ENCODE measurements at places on chromosomes 1 and 21.

DNA sequence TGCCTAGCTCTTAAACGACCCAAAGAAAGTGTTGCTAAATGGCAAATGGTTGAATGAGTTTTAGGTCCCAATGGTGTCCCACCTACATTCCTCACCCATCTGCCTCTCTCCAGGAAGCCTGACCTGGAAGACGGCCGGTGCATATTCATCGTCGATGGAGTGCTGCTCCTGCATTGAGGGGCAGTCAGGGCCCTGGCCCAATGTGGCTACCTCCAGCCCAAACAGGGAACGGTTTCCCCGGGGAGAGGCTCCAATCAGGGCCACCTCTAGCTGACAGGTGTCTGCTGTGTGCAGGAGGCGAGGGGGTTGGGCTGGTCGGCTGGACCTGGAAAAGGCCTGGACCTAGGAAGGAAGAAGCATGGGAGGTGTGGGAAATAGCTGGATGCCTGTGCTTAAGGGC is 1.6 kb downstream of the GLMP start:
- DNase-seq = no peak

DNA sequence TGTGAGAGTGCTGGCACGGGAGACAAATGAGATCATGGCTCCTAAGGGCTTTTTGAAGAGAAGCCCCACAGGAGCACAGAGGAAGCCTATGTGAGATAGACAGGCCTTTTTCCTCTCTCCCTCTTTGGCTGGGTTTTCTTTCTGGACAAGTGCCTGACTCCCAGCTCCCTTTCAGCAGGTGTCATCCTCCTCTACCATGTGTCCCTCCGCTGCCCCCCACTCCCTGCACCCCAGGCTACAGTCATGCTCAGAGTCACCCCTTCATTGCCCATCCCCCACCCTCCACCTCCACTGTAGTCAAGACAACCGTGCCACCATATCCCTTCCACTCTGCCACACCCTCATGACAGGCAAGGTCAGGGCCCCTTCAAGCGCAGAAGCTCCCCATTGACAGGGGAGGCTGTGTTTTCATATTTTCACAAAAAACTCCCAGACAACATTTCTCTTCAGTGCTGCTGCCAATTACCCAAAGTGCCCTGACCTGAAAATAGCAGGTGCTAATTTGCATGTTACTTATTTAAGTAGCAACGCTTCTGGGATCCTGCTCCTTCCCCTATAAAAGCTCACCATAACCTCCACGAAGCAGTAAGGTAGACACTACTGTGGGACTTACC is 92.1 kb upstream of the IPO9 start:
- no peak for DNase-seq

GRCh38 chr1:210944252-210944651 is 189.7 kb downstream of the KCNH1 start:
- no peak for DNase-seq

DNA sequence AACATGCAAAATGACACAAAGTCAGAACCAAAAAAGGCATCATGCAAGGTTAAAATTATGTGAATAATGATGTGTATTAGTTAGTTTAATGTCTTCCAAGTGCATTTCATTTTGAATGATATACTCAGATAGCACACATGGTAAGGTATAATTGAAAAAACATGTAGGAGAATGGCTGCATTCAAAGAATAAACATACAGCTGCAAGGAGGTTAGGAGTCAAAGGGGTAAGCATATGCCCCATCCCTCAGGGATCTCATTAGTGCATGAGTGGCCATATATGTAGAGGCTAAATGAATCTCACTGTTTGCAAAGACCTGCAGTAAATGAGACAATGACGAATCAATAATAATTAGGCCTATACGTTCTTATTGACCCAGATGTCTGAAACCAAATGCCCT is 179.7 kb upstream of the HOOK1 start:
- no peak for DNase-seq

DNA sequence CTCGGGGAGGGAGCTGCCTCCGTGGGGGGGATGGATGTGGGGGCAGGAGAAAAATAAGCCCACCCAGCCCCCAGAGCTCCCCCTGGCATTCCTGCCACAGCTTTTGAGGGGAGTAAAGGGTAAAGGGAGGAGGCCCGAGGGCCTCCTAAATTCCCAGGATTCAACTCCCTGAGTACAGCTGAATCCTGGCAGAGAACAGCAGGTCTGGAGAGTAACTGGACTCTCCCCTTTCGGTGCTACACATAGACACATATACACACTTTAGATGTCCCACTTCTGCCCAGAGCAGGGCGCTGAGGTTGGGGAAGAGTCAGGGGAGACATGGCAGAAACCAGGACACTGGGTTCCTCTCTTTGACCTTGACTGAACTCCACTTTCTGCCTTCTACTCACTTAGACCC is 3.0 kb downstream of the KIRREL1 start:
- DNase-seq = no peak

GRCh38 chr1:167860231-167860923 is 53.6 kb downstream of the ADCY10 start:
- DNase-seq = no peak

- no peak for DNase-seq
These were observed 109.6 kb downstream of the ENAH start for GRCh38 chr1:225543350-225543749.

DNA sequence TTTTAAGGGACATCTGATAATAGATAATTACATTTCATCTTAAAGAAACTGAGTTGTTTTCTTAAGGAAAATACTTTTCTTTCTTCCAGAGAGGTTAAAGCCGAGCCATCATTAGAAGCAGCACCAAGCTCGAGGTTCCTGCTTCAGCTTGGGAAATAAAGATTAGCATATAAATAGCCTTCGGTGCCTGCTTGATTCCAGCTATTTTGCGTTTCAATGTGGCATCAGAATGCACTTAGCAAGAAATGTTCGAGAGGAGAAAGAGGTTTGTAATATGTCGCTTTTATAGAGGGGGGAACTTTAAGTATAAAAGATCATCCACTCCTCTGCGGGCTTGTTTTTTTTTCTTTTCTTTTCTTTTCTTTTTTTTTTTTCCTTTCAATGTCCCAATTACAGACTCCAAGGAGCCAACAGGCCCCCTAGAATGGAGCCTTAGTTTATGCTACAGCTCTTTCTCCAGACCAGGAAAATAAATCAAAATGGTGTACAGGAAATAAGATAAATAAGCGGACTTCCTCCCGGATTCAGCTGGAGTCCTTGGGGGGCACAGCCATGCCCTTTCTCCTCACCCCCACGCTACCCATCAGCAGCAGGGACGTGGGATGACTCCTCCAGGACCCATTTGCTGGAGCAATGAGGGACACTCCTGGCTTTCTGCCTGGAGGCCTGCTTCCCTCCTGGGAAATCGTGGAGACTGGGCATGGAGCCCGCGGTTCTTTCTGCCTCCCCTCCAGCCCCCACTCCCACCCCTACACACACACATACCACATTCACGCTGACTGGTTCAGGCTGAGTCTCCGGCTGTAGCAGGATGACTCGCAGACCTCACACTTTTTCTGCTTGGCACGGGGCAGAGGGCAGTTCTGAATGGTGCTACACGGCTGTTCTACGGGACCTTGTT is 131.6 kb downstream of the RRAGC start:
- DNase-seq = no peak

DNA sequence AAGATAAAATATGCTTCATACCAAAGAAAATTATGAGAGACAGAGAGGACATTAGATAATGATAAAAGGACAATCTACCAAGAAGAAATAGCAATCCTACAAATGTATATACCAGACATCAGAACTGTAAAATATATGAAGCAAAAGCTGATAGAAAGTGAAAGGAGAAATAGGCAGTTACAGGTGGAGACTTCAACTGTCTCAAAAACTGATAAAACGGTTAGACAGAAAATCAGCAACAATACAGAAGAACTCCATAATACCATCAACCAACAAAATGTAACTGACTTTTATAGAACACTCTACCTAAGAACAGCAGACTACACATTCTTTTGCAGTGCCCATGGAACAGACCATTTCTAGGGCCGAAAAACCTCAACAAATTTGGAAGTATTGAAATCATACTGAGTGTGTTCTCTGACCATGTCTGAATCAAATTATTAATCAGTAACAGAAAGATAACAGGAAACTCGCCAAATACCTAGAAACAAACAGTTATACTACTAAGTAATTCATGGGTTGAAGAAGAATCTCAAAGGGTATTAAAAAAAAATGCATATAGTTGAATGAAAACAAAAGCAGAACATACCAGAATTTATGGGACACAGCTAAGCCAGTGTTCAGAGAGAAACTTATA is 132.1 kb downstream of the RPS6KC1 start:
- DNase-seq = no peak

DNA sequence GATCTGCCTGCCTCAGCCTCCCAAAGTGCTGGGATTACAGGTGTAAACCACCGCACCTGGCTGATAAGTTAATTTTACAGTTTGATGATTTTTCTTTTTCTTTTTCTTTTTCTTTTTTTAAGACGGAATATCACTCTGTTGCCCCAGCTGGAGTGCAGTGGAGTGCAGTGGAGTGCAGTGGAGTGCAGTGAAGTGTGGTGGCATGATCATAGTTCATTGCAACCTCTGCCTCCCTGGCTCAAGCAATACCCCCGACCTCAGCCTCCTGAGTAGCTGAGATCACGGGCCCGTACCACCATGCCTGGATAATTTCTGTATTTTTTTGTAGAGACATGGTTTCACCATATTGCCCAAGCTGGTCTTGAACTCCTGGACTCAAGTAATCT is 84.4 kb upstream of the CXADR start:
- no peak for DNase-seq

GRCh38 chr1:41410462-41410861 is 49.2 kb downstream of the FOXO6 start:
- DNase-seq = no peak

GRCh38 chr1:29711582-29712283 is 475.4 kb downstream of the PTPRU start:
- DNase-seq = peak; percentile 42

GRCh38 chr1:170355267-170355801 is 176.6 kb upstream of the GORAB start:
- DNase-seq = no peak

DNA sequence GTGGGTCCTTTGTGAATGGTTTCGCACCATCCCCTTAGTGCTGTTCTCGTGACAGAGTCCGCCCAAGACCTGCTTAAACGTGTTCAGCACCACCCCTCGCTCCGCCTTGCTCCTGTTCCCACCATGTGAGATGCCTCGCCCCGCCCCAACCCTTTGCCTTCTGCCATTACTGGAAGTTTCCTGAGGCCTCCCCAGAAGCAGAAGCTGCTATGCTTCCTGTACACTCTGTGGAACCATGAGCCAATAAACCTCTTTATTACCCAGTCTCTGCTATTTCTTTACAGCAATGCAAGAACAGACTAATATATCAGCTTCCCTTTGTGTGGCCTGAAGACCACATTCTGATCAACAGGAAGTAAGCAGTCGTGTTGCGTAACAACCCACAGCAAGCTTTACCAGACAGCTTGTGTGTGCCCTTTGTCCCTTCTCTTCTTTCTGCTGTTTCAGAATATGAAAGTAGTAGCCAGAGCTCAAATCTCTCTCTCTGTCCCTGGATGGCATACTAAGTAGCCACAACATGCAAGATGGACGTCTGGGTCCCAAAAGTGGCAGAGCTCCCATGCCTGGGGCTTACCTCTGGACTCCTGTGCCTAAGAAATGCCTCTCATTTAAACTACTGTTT is 14.1 kb downstream of the HENMT1 start:
- DNase-seq = no peak

DNA sequence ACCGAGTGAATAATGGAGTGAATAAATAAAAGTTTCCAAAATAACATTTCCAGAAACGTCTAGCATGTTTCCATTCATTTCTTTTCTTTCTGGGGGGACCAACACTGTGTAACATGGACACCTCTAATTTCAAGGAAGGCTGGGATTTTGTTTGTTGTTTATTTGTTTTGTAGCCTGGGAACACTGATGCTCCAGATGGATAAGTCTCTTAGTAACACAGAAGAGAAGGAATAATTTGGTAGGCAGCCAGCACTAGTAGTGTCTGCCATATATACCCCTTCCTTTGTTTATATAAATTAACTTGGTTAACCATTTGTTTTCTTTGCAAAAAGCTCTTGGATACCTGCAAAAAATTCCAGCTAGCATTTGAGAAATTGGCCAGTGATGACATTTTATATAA is 411.4 kb upstream of the DEPDC1 start:
- DNase-seq = no peak

DNA sequence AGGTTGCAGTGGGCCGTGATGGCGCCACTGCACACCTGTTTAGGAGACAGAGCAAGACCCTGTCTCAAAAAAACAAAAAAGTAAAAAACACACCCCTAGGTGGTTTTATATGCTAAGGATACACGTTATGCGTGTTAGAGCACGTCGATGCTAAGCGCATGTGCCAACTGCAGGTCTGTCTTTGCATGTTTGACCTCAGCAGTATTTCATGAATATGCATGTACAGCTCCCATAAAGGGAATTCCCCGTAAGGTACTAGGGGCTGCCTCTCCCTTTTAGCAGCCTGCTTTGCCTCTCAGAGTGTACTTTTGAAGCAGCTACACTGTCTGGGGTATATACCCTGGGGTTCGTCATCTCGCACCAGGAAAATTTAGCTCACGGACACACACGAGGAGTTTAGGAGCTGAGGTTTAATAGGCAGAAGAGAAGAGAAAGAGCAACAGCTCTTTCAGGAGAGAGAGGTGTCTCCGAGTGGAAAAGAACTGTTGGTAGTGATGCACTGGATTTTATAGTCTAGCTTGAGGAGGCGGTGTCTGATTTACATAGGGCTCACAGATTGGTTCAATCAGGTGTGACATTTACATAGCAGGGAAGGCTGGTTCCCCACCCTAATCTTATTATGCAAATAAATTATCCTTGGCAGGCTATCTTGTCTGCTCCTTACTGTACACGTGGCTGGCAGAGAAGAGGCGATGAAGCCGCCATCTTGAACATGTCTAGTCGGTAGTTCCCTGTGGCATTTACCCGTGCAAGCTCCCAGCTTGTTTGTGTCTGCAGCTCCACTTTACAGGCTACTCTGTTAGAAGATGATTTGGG is 4.2 kb upstream of the OTUD3 start:
- DNase-seq = no peak

DNA sequence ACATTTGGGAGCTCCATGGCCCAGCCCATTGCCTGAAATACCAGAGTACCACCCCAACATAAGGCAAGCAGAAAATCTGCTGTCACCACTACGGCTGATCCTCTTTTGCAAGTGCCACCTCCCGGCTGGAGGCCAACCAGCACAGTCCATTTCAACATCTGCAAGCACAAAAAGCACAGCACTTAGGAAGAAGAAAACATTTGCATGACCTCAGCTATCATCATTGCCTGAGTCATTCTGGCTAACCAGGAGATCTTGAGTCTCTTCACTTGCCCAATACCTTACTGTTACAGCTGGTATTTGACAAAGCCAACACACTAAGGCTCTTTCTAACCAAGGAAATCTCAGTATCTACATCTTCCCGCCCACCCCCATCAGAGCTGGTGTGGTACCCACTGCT is 55.9 kb downstream of the NEK7 start:
- no peak for DNase-seq

DNA sequence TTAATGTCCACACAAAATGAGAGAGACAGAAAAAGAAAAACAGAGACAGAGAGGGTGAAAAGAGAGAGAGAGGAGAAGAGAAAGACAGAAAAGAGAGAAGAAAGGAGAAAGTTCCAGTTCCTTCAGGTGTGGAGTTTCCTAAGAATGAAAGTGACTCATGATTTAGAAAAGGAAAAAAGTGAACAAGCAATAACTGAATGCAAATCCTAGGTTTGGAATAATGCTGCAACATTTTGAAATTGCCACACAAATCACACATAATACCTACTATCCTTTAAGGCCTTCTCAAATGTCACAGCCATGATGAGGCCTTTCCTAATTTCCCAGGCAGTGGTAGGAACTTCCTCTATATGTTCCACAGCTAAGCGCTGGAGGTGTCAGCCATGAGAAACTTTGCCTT is 31.5 kb upstream of the XPR1 start:
- DNase-seq = no peak
